ENCODE measurements at places on chromosomes 2 and 18.

GRCh38 chr2:97816411-97816810 lies 103.0 kb downstream of the ZAP70 start:
- DNase-seq: no peak

DNA sequence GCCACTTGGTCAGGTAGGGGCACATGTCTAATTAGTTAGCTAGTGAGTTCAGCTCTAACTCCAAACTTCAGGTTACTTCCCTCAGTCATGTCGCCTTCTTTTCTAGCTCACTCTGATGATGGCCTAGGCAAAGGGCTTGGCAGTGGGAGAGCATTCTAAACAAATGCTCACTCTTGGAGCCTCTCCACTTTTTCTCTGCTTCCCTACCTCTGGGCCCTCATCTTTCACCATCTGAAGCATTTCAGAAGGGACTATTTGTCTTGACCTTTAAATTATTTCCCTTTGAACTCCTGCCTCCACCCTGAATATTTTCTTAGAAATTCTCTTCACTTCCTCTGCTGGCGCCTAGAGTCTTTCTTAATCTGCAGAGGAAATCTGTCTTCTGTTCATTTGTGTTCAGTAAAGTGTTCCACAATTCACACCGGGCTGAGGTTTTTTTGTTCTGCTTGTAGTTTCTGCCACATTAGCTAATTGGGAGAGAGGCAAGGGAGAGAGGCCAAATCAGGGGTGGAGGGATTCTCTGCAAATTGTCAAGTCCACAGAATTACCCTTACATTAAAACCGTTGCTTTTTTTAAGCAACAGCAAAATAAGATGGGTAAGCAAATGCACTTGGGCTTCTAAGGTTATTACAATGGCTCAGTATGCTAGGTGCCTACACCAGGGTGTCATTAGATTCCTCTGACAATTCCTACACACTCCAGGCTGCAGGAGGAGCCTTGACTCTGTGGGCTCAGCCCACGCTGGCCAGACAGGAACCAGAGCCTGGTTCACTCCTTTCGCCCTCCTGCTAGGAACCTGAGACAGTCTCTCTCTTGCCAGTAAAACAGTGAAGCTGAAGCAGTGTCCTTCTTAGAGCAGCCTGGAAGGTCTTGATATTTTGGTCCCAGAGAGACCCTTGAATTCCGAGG lies 5.5 kb downstream of the MSGN1 start:
- no peak for DNase-seq

DNA sequence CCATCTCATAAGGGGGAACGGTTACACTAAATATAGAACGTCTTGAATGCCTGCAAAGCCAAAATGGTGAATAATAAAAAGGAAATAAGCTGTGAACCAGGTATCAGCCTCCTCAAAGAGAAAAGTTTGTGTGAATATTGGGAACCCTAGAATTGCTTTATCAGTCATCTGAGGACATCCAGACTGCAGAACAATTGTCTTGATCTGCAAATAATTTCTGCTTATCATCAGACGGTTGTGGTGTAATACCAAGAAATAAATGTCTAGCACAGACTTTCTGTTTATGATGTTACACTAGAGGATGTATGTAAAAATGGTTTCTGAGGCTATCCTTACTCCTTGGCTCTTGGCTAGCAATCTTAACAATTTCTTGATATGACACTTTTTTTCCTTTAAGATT lies 53.5 kb upstream of the SLC25A52 start:
- DNase-seq: no peak

DNA sequence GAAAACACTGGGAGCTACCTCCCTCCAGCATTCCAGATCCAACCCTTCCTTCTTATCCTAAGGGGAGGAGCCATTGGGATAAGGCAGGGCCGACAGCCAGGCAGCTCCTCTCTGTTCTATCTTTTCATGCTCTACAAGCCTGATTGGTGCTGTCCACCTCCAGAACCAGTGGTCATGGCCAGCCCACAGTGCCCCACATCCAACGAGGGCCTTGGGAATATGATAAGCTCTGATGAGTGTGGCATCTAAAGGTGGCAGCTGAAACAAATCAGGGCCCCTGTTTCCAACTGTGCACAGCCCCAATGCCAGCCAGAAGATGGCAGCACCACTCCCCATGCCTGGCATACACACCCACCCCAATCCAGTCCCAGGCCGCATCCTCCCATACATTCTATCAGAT lies 329.3 kb downstream of the C1D start:
- peak; percentile 37 for DNase-seq

GRCh38 chr2:183070942-183071844 lies 7.4 kb upstream of the DUSP19 start:
- no peak for DNase-seq

DNA sequence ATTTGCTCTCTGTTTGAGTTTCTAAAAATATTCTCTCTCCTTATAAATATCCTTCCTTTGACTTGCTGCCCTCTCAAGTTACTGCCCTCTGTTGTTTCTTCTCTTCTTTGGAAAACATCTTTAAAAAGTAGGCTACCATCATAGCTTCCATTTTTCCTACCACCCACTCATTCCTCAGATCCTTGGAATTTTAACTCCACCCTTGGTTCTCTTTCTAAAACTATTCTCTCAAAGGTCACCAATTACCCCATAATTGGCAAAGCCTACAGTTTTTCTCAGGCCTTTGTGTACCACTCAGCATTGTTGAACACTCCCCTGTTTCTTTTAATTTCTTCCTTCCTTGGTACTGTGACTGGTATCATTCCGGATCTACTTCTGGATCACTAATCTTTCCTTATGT lies 43.0 kb upstream of the ITGAV start:
- no peak for DNase-seq

DNA sequence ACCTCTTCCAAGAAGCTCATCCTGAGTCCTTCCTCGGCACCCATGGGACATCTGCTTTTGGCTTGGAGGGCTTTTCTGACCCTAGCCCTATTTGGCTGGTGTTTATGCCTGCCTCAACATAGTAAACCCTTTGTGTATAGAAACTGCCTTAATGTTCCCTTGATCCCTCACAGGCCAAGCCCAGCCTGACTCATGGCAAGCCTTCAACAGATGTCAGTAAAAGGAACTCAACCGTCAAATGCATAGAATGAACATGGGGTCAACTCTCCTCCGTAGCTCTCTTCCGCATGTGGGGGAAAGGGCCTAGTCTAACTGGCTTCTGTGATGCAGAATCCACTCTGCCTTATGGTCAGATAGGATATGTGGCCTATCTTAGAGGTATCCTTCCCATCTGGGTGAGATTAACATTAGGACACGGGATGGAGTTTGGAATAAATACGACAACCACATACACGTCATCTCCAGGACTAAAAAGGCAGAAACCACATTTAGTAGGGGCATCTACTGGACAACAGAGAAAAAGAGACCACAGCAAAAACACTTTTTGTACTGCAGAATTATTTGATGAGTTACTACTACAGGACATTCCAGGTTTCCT lies 2.5 kb upstream of the NPAS2 start:
- no peak for DNase-seq

DNA sequence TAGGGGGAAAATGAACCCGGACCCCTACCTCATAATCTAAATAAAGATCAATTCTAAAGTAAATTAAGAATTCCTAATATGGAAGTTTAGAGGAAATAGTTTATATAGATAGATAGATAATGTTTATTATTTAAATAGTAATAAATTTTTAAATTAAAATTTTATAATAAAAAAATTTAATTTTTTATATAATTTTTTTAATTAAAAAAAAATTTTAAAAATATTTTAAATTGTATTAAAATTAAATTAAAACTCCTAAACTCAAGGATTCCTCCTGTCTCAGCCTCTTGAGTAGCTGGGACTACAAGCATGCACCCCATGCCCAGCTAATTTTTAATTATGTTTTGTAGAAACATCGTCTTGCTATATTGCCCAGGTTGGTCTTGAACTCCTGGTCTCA lies 186.9 kb upstream of the VRK2 start:
- DNase-seq: no peak

DNA sequence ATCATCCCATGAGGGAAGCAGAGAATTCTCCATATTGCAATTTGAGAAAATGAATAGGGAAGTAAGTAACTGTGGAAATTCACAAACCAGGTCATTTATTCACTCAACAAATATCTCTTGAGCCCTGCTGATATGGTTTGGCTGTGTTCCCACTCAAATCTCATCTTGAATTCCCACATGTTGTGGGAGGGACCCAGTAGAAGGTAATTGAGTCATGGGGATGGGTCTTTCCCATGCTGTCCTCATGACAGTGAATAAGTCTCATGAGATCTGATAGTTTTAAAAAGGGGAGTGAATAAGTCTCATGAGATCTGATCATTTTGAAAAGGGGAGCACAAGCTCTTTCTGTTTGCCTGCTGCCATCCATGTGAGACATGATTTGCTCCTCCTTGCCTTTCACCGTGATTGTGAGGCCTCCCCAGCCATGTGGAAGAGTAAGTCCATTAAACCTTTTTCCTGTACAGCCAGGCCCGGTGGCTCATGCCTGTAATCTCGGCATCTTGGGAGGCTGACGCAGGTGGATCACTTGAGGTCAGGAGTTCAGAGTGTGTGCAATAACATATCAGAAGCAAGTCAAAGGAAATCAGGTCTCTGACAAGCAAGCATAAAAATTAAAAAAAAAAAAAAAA lies 193.2 kb downstream of the NDUFA10 start:
- DNase-seq: no peak

DNA sequence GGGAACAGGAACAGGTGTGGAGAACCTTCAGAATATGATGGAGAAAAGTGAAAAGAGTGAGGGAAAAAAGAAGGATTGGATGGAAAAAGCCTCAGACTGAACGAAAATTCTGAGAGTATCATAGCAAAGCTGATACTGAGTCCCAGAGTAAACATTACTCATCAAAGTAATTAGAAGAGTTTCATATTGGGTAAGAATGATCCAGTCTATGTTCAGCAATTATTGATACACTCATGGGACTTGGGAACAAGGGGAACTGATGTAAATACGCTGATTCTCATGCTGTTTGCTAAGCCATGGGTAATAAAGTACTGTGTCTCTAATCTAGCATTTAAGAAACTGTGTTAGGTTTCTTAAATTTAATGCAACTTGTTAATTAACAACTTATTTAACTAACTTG lies 219.9 kb upstream of the NOL4 start:
- no peak for DNase-seq

GRCh38 chr2:17242813-17243485 lies 275.3 kb downstream of the RAD51AP2 start:
- no peak for DNase-seq

- DNase-seq: no peak
These were observed 54.2 kb upstream of the ADAM23 start for GRCh38 chr2:206389164-206389563.

- no peak for DNase-seq
These were observed 49.5 kb downstream of the ANTXR1 start for GRCh38 chr2:69062307-69062962.

- no peak for DNase-seq
These were observed 67.5 kb downstream of the ZNF385B start for GRCh38 chr2:179793902-179794301.

DNA sequence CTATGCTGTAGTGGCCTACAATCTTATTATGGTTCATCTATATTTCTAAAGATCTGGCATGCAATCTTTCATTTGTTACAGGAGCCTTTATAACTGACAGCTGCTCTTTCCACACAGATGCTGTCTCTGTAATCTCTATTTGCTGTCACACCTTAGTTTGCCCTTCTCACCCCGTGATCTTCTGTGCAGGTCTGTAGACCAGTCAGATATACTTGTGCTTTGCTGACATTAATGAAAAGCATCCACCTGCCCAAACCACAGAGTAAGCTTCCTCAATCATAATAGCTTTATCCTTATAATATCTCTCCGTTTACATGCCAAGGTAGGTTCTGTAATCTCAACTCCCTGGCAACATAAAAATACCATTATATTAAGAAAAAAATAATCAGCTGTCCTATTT lies 122.4 kb downstream of the GRB14 start:
- no peak for DNase-seq

- no peak for DNase-seq
These were observed 159.1 kb downstream of the GALNT1 start for GRCh38 chr18:35740656-35741055.

DNA sequence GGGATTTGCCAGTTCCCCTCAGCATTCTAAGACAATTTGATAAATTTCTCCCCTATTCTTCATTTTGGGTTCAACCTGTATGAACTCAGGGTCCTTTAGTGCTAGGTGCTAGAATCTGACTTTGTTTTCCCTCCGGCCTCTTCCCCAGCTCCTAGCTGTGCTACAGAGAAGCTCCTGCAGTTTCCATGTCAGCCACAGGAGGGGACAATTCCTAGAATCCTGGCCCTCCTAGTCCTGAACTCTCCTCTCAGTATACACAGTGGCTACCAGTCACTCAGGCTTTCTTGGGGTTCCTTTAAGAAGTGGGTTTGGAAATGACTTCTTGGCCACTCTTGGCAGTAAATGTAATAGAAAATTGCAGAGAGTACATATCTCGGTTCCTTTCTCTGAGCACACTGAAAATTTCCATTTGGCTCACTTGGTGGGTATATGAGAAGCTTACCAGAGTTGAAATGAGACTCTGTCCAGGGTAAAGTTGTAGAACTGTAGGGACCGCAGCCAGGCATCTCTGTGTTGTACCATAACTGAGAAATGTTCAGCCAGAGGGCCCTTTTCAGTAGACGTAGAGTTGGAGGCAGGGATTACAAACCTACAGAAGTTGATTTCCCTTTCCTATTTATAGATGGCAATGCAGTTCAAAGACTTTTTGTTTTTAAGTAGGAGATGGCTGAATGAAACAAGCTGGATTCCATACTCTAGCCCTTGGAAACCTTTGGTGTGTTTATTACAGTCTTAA lies 5.0 kb upstream of the CHST10 start:
- DNase-seq: peak; percentile 59

DNA sequence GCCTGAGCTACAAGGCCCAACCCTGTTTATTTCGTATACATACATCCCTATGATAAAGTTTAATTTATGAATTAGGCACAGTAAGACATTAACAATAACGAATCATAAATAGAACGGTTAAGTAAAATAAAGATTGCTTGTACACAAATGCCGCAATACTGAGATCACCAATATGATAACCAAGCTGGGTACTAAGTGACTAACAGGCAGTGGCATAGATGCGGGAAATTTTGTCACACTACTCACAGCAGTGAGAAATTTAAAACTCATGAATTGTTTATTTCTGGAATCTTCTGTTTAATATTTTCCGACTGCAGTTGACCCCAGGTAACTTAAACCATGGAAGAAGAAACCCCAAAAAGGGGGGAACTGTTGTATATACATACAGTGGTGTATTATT lies 33.4 kb downstream of the NEURL3 start:
- DNase-seq: no peak

DNA sequence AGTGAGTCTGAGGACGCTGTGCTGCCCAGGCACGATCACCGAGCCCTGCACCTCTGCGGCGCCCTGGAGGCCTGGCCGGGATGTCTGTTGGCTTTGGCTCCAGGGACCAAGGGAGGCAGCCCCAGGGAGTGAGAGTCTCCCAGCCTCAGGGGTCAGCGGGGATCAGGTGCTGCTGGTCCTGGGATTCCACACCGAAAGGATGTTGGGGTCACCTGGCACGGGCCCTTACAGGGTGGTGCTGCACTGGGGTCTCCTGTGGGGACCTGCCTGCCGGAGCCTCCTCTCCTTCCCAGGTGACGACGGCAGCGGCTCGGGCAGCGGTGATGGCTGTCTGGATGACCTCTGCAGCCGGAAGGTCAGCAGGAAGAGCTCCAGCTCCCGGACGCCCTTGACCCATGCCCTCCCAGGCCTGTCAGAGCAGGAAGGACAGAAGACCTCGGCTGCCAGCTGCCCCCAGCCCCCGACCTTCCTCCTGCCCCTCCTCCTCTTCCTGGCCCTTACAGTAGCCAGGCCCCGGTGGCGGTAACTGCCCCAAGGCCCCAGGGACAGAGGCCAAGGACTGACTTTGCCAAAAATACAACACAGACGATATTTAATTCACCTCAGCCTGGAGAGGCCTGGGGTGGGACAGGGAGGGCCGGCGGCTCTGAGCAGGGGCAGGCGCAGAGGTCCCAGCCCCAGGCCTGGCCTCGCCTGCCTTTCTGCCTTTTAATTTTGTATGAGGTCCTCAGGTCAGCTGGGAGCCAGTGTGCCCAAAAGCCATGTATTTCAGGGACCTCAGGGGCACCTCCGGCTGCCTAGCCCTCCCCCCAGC lies 30.5 kb downstream of the GPC1 start:
- no peak for DNase-seq

All from H54 (cell line).